ENCODE measurements at places on chromosomes 2 and 18.

DNA sequence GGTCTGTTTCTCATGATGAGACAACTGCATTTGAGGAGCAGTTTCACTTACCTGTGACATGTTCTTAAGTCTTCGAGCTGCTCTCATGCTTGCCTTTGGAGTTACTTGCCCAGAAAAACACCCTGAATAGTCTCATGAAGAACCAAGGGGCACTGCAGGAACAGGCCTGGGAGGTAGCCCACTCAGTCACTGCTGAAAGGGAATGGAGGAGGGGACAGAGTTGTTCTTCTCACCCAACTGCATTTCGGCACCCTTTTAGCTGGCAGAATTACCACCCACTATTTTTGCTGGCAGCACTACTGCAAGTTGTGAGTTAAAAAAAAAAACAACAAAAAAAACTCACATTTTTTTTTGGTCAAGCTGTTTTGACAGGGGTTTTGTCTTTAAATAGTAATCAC is 181.9 kb downstream of the PTPRM start:
- H3K4me3 ChIP-seq = no peak overlapping the region
- no peaks in the 10 kb centered on the region for H3K4me1 ChIP-seq
- H3K36me3 ChIP-seq = no peaks in the 10 kb centered on the region
- no peak overlapping the region for H3K27ac ChIP-seq
- H3K27me3 ChIP-seq = no peaks in the 10 kb centered on the region
- DNase-seq = no peak

DNA sequence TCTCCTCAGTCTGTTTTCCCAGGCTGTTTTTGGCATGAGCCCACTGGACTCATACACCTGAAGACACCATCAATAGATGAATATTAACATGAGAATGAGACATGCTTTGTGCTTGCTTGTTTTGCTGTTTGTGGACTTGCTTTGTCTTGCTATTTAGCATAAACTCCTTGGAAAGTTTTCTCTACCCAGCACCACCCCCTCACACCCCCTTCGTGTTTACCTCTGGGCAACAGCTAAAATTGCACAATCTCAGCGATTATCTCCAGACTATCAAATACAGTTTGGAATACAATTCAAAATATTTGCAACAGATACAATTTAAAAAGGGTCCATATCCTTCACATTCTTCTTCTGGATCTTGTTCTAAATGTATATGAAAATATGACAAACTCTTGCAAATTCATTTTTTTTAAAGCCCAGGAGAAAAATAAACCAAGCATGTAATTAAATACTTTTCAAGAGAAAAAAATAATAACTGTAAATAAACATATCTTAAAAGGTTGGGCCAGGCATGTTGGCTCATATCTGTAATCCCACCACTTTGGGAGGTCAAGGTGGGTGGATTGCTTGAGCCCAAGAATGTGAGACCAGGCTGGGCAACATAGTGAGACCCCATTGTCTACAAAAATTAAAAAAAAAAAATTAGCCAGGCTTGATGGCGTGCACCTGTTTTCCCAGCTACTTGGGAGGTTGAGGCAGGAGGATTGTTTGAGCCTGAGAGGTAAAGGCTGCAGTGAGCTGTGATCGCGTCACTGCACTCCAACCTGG is 32.3 kb upstream of the PMAIP1 start:
- H3K4me3 ChIP-seq = no peak overlapping the region
- H3K27ac ChIP-seq = no peak overlapping the region
- no peak for DNase-seq
- no peaks in the 10 kb centered on the region for H3K27me3 ChIP-seq

DNA sequence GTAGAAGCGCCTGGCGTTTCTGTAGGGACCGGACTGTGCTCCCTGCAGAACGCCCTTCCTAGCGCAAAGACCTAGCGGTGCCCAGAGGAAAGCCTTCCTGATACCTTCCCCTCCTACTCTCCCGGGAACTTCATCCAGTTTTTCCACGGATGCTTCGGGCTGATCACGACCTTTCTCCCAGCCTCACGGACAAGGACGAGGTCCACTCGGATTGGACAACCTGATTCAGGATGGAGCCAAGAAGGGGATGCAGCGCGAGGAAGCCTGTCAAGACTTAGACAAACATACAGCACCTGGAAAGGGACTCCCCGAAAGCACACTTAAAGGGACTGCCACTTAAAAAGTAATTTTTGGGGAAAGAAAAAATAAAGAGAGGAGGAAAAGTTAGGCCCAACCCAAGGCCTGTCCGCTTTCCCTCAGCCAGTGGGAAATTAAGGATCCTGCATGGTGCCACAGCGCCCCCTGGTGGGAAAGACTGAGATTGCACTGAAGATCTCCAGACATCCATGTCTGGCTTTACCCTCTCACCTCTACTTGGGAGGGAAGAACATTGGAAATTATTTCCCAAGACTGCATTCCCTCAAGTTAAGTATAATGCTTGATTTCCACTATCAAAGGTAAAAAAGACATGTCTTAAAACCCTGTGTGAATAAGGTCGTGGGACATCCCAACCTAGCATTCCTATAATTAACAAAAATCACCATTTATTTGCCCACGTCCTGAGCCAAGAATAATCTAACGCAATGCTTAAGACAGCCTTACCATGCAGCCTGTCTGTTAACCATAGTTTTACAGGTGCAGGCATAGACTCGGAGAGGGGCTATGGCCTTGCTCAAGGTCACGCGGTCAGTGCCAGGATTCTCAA is 13.4 kb upstream of the COPS8 start:
- no peaks in the 10 kb centered on the region for H3K36me3 ChIP-seq
- H3K4me3 ChIP-seq = no peak overlapping the region
- no peaks in the 10 kb centered on the region for H3K27me3 ChIP-seq
- no peaks in the 10 kb centered on the region for H3K4me1 ChIP-seq

DNA sequence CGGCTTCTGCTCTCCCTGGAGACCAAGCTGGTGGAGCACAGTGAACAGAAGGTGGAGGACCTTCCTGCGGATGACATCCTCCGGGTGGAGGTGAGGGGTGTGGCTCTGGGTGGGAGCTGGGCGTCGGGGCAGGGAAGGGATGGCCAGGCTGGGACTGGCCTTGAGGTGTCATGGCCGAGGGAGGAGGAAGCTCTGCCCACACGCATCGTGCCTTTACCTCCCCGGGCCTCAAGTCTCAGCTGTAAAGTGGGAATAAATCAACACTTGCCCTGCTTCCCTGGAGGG is 98.2 kb downstream of the DYSF start:
- H3K27ac ChIP-seq = no peak overlapping the region
- DNase-seq = no peak
- no peaks in the 10 kb centered on the region for H3K27me3 ChIP-seq

- DNase-seq = no peak
- no peak overlapping the region for H3K4me3 ChIP-seq
- H3K36me3 ChIP-seq = no peaks in the 10 kb centered on the region
- no peaks in the 10 kb centered on the region for H3K27me3 ChIP-seq
- H3K27ac ChIP-seq = no peak overlapping the region
- H3K4me1 ChIP-seq = no peaks in the 10 kb centered on the region
Observed at GRCh38 chr2:239864247-239865058, 160.7 kb downstream of the NDUFA10 start.
